Thyroid gland (tissue), 4 donors: ENCODE measurements at places on chromosomes 7 and 10.
A peak's percentile ranks its signal among the peaks of the same experiment; 100 is the strongest.

DNA sequence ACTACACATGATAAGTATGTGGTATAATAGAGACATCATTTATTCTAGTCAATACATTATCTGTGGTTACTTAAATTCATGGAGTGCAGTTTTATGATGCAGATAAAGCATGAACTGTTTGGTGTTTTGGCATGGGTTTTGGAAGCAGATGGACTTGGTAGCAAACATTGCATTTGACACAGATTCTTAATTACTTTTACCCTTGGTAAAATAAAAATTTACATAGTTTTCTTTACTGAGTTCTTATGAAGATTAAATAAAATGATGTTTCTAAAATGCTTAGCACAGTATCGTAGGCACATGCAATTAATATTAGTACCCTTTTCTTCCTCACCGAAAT is 92.0 kb downstream of the ABCA13 start:
- no peak for DNase-seq

GRCh38 chr7:154906736-154907355 is 96.1 kb downstream of the PAXIP1 start:
- DNase-seq, result no peak

DNA sequence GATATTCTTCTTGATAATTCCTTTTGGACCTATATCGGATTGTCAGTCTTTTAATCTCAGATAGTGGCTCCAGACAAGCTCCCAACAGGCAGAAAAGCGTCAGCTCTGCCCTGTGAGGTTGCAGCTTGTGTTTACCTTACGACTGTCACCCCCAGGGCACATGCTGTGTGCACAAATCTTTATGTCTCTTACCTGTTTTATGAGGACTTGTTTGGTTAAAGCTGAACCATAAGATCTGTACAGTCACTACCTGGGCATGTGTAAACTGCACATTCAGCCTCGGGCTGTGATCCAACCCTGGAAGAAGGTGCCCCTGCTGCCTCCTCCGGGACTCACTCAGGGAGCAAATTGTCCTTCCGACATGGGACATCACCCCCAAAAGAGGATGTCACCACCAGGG is 119.8 kb downstream of the GALNT17 start:
- no peak for DNase-seq

GRCh38 chr10:122112021-122112616 is 123.2 kb downstream of the TACC2 start:
- DNase-seq, result no peak

DNA sequence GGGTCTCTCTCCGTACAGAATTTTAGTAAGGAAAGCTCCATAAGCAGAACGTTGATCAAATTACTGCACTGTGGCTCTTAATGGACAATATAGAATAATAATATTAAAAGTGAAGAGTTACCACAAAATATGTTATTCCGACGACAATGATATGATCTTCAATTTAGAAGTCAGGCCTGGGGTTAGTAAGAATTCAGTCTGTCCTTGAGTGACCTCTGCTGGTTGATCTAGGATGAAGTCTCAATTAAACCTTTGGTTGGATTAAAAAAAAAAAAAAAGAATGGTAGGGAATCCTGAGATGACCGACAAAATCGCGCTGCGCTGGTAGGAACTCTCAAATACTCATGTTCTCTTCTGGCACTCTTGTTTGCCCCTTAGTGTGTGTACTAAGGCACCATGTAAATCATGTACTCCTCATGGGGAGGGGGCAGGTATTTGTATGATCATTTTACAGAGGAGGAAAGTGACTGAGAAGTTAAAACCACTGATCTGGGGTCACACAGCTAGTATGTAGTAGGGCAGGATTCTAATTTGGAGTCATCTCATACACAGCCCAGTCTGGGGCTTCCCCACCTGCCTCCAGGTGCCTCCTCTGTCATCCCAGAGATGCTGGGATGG is 161.3 kb upstream of the NPVF start:
- DNase-seq, result peak; percentile 26

GRCh38 chr10:24256619-24257107 is 47.7 kb downstream of the KIAA1217 start:
- no peak for DNase-seq

DNA sequence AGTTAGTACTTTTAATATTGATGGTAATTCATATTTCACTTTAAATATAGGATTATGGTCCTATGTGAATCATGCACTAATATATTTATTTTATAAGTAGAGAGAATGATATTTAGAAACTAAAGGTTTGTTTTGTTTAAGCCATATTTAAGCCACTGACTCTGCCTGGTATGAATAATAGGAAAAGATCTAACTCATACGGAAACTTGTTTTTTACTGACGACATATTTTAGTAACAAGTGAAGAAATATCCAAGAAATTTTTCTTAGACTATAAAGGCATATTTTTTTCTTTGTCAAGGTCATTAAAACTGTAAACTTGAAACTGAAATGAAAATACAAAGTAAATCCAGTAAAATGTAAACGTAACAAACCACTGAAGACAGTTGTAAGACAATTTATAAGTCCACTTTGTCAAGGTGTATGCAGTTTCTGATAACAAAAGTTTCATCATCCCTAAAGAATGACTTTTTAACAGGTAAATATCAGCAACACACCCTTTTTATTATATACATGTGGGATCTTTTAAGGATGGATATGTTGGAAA is 147.1 kb downstream of the PHF14 start:
- no peak for DNase-seq

GRCh38 chr7:44291066-44291732 is 34.2 kb downstream of the CAMK2B start:
- DNase-seq, result peak; percentile 8

DNA sequence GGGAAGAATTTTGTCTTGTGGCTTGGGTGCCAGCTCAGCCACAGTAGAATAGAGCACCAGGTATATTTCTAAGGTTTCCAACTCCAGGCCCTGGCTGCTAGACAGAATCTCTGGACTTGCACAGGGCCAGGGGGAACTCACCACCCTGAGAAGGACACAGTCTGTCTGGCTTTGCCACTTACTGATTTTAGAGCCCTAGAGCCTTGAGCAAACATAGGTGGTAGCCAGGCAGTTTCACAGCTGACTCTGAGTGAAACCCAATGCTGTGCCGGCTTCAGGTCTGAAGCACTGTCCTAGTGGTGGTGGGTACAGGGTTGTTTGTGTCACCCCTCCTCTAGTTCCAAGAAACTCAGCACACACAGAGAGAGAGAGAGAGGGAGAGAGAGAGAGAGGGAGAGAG is 81.6 kb downstream of the TES start:
- DNase-seq, result peak; percentile 19

GRCh38 chr10:29918623-29919400 is 140.6 kb downstream of the JCAD start:
- no peak for DNase-seq
